ENCODE measurements at places on chromosomes 6 and 20.

- no peak for DNase-seq
These were observed 43.1 kb downstream of the ARHGAP40 start for GRCh38 chr20:38644588-38645260.

DNA sequence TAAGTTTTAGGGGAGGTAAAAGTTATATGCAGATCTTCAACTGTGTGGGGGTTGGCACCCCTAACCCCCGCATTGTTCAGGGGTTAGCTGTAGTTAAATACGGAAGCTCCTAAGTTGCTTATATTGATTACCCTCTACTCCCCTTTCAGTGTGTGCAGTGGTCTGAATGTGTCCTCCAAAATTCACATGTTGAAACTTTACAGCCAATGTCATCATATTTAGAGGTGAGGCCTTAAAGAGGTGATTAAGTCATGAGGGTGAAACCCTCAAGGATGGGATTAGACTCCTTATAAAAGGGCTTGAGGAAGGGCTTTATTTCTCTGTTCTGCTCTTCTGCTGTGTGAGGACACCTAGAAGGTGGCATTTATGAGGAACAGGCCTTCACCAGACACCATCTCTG, 22.3 kb downstream of the TULP4 start:
- DNase-seq, result no peak

DNA sequence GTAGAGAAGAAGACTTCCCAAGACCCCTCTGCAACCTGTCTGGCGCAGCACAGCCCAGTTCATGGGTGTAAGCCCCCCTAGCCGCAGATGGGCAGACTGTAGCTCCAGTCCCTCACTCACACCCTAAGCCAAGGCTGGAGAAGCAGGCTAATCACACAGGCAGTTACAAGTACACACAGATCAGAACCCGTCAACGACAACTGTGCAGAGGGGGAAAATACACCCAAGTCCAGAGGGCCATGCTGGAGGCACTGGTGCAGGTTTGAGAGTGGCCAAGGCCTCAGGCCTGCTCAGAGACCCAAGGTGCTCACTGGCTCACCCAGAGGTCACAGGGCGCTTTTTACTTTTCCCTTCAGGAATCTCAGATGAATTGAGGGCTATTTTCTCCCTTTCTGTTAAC, 106.1 kb downstream of the NOL4L start:
- no peak for DNase-seq

- no peak for DNase-seq
These were observed 36.1 kb downstream of the PREX1 start for GRCh38 chr20:48791666-48792071.

DNA sequence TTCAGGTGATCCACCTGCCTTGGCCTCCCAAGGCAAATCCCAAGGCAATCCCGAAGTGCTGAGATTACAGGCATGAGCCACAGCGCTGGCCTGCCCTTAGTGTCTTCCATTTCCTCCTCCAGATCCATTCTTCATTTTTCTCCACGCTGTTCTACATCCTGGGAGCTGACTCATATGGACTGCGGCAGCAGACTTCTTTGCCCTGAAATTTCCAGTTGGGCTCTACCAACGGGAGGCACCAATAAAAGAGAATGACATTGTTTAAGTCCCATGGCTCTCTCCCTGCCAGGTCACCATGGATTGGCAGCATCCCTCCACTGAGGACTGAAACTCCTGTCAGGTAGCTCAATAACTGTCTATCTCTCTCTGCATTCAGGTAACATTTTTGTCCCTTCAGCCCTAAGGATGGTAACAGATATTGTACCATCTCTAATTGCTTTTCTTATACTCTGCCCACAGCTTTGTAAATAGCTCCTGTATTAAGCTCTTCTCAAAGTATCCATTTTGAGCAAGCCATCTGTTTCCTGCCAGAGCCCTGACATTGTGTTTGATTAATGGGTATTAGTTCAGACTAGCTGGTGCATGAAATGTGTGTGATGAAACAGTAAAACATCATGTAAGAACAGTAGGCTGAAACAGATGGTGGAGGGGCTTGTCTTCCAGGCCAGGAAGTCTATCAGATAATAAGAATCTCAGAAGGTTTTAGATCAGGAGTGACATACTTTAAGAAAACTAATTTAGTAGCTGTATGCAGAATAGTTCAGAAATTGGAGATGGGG, 3.6 kb downstream of the TBCC start:
- no peak for DNase-seq

- DNase-seq, result no peak
These were observed 1067.0 kb upstream of the MAP3K7 start for GRCh38 chr6:91653895-91654294.

DNA sequence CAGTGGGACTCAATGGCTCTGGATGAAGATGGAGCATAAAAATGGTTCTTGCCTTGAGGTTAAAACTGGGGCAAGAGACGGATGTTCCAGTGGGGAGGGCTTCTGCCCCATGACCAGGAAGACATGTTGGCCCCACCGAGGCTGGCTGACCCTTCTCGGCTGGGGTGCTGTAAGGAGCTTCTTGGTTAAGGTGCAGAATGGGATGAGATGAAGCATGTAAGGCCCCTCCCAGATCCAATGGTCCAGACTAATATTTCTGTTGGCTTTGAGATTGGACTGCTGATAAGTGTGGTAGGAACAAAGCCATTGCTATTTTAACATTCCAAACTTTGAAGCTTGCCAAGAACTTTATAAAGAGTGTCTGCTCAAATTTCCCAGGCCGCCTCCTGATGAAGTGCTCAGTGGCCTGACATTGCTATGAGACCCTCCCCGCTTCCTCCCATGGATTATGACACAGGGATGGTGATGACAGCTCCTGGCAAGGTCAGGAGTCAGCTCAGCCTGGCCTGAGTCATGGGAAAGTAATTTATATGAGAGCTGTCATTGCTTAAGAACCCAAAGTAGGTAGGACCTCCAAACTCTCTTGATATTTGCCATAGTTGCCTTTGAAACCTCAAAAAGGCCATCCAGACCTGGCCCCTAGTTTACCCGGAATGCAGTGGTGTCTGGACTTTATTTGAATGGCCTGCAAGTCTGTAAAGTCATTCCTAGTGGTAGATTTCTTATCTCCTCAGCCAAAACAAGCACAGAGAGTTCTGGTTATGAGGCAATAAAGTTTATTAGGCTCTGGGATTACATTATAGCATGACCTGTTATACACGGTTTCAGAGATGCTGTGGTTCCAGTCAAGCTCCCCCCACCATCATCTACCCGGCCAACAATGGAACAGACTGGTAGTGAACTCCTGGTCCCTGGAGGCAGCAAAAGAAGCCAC, 55.2 kb downstream of the TGM2 start:
- DNase-seq, result no peak

Data from NCI-H1092 (cell line).